ENCODE measurements at places on chromosomes 2 and 18.

DNA sequence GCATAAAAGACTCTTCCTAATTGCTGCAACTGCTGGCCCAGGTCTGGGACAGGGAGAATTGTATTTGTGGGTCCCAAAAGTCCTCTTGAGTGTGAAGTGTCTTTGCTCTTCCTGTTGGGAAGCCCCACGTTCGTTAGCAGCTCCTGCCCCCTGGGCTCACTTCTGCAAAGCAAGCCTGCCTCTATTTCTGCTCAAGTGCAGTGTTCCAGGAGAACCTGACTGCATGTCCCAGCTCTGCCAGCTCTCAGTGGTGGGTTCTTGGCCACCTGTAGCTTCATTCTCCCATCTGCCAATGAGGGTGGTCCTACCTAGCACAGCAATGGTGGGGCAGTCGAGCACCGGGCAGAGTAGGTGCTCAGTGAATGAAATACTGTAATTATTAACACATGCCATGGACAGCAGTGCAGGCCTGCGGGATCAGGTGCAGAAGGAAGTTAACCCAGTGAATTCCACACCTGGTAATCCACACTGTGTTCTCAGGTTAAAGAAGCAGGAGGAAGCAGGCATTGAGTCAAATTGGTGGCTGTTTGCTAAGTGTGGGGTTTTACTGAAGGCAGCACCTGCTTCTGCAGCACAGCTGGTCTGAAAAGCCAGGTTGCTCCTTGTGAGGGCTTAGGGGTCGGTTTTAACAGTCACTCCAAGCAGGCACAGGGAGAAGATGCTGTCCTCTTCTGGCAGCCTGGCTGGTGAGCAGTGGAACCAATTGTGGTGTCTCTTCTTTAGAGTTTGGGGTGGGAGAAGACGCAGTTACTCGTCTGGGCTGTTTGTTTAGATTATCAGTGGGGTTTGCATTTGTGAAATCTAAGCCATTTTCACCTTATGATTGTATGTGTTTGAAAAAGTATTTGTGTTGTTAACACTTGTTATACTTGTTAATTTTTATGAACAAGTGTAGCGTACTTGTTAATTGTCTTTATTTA, 54.3 kb downstream of the DGKD start:
- no peak for DNase-seq

- DNase-seq: no peak
These were observed 49.6 kb upstream of the RMDN2 start for GRCh38 chr2:37875403-37875906.

DNA sequence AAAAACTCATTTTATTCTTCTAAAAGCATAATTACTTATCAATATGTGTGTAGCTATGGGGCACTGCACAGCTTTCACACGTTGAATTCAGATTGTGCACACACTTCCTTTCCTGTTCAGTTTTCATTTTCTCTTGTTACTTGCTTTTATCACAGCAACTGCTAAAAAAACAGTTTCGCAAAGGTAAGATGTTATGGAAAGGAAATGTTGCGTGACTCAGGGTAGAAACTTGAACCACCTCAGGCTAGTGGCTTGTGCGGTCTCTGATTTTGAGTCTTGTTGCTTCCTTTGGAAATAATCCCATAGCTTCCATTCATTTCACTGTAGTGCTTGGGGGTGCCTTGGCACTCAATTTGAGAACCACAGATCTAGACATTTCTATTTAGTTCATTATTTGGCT, 171.9 kb downstream of the FMNL2 start:
- no peak for DNase-seq

- DNase-seq: no peak
These were observed 82.8 kb upstream of the ZNF521 start for GRCh38 chr18:25434745-25435144.

GRCh38 chr2:236166796-236167296, 1.3 kb downstream of the GBX2 start:
- peak; percentile 18 for DNase-seq

GRCh38 chr2:12928775-12929401, 212.2 kb downstream of the TRIB2 start:
- no peak for DNase-seq

GRCh38 chr2:11949732-11950523, 203.5 kb downstream of the LPIN1 start:
- no peak for DNase-seq

DNA sequence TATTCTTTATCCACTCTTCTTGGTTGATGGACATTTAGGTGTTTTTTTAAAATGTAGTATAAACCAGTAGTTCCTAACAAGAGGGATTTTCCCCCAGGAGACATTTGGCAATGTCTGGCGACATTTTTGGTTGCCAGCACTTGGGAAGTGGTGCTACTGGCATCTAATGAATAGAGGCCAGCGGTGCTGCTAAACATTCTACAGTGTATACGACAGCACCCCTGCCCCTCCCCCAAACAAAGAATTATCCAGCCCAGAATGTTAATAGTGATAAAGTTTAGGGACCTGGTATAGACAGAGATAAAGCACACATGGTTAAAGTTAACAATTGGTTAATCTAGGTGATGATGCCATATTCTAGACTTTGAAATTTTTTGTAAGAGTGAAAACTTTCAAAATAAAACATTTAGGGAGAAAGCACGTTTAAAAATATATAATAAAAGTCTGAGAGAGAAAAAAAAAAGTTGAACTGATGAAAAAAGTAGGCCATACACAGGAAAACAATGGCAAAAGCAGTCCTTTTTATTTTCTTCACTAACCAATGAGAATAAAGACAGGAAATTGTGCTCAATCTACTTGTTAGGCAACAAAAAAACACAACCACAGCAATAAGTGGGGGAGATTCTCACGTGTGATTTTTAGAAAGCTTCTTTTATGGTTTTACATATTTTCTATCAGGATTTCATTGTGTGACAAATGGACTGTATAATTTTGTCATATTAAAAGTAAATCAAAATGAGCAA, 14.8 kb downstream of the FBXO48 start:
- DNase-seq: no peak

DNA sequence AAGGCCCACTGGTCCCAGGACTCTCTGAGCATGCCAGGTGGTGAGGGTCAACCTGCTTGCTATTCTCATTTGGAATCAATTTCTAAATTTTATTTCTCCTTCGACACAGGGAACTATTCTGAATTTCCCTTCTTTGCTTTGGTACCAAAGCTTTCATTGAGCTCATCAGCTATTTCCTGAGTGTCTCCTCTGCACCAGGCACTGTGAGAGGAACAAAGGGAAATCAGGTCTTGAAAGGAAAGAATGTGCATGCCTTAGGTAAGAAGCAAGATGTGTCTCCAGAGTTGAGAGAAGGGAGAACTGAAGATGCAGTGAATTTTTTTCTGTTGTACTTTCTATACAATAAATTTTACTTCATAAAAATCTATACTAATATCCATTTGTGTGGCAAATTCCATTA, 17.9 kb downstream of the SPATS2L start:
- DNase-seq: no peak

DNA sequence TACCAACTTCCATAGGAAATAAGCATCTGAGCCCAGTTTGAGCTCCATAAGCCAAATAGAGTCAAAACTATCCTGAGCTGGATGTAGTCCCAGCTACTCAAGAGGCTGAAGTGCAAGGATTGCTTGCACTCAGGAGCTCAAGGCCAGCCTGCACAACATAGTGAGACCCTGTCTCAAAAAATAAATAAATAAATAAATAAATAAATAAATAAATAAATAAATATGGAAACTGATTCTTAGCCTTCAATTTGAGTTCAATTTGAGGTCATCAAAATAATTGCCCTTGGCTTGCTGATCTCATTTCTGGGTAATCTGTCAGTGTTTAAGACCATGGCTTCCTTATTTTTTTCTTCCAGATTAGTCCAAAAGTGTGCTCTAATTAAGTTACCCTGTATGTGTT, 184.9 kb upstream of the CDH20 start:
- no peak for DNase-seq

DNA sequence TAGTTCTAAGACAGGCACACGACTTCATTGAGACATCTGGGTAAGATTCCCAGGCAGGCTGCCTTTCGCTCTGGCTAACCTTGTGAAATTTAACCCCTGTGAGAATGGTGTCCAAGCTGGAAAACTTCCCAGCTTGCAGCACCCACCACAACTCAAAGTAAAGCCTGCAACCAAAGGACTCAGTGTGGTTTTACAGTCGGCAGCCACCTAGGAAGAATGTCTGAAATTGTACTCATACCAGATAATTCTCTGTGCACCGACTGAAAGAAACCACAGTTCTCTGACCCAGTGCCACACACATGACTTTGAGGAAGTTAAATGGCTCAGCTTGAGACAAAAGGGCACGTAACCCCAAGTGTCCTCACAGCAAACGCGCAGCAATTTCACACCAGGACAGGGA, 125.7 kb downstream of the RBMS1 start:
- peak; percentile 64 for DNase-seq

DNA sequence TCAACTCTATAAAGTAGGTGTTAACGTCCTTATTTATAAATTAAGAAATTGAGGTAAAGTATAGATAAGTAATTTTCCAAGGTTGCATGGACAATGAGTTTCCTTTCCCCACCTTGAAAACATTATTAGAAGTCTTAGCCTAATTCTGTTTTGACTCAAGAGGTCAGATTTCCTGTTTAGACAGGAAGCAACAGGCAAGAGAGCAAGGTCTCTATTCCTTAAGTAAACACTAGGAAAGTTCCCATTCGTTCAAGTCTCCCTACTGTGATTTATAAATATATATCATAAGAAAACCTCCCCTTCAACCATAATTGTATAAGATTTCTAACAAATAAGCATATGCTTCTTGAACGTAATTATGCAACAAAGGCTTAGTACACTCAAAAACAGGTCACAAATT, 40.3 kb downstream of the CLASP1 start:
- no peak for DNase-seq

GRCh38 chr2:241272303-241273209, 42.9 kb downstream of the HDLBP start:
- DNase-seq: peak; percentile 90

GRCh38 chr2:86393521-86394491, 47.4 kb upstream of the KDM3A start:
- DNase-seq: no peak

DNA sequence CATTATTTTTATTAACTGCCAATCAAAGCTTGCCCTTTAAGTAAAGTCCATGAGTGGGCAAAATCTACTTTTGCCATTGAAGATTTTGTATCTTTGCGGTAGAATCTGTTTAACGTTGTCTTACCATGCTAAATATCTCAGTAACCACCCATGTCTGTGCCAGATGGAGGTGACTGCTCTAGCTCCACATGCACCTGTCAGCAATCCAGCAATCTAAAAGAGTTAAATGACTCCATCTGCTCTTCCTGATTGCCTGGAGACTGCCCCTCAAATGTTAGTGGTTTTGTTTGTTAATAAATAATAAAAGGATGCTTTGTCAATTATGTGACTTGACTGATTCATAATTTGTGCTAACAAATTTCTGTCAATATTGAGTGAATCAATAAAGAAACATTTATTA, 141.7 kb downstream of the RBM43 start:
- no peak for DNase-seq

- no peak for DNase-seq
These were observed 1387.1 kb upstream of the TMEFF2 start for GRCh38 chr2:193581807-193582206.

GRCh38 chr18:61635901-61636528, 256.8 kb downstream of the RNF152 start:
- peak; percentile 54 for DNase-seq

DNA sequence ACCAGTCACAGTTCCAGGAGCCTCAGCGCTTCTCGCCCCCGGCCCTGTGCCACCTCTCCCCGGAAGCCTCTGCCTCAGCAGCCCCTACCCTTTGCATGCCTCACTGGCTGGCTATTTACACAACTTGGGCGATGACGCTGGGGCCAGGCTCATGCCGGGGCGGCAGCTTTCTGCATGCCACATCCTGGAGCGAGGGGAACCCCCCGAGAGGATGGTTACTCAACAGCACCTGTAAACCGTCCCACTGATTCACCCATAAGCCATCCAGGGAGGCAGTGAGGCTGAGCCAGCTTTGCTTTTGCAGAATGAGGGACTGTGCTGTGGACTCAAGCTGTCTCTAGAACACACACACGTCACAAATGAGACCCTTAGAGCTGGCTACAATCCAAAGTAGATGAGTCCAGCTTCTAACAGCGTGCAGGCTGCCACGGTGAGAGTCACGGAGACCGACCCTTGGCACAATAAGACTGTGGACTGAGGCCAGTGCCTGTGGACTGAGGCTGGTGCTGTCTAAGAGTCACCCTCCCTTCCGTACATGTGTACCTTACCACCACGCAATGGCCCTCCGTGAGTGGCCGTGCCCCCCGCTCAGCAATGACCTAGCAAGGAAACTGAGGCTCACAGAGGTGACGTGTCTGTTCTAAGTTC, 45.6 kb upstream of the ODC1 start:
- DNase-seq: peak; percentile 57

GRCh38 chr2:196546151-196546919, 93.2 kb upstream of the CCDC150 start:
- DNase-seq: no peak

DNA sequence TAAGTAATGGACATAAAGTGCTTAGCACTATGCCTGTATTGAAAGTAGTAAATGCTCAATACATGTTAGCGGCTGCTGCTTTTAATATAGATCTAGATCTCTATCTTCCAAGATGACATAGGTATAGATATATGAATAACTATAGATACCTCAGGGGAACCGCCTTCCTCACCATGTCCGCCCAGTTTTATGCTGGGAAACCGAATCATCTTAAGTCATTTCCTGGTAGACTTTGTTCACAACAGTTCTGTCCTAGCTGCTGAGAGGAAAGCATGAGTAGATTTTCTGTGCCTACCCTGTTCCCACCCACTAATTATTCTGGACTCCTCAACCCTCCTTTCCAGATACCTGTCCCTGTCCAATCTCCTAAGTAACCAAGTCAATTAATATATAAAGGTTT, 21.6 kb upstream of the ITM2C start:
- DNase-seq: no peak

- no peak for DNase-seq
These were observed 1.4 kb upstream of the KCNK3 start for GRCh38 chr2:26691161-26691560.

DNA sequence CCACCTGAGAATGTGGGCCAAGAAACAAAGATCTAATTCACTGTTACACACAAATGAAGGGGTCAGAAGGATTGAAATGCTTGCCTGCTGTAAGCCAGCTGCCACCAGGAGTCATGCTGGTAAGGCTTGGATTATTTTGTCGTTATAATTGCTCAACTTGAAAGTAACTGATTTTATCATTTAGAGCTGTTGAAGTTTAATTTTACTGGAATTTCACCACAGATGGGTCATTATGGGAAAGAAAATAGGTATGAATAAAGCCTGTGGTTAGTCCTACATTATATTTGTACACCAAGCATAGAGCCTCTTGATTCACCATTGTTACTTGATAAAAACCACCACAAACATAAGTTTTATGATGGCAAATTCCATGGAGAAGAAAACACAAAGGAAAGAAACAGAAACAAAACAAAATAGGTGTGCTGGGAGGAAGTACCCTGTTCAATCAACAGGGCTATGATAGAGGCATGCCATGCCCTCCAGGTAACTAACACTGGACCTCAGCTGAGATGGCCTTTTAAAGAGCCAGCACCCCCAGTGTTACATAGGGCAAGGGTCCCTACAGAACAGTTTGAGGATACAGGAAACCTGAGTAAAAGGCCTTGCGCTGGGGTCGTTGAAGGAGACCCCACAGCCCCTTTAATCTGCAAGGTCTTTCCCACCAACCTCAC, 3.0 kb downstream of the CLEC4F start:
- DNase-seq: no peak

GRCh38 chr2:23563673-23564614, 179.0 kb downstream of the KLHL29 start:
- DNase-seq: peak; percentile 91

GRCh38 chr18:33560686-33561370, 17.2 kb upstream of the ASXL3 start:
- DNase-seq: no peak

- DNase-seq: peak; percentile 59
These were observed 234.3 kb downstream of the OSR1 start for GRCh38 chr2:19124135-19124534.

GRCh38 chr2:118049816-118050140, 35.9 kb upstream of the CCDC93 start:
- DNase-seq: no peak
